ENCODE measurements at places on chromosomes 5 and 9.
A peak's percentile ranks its signal among the peaks of the same experiment; 100 is the strongest.

- no peak for DNase-seq
Measured at GRCh38 chr9:125580701-125581286, 126.2 kb downstream of the MAPKAP1 start.

DNA sequence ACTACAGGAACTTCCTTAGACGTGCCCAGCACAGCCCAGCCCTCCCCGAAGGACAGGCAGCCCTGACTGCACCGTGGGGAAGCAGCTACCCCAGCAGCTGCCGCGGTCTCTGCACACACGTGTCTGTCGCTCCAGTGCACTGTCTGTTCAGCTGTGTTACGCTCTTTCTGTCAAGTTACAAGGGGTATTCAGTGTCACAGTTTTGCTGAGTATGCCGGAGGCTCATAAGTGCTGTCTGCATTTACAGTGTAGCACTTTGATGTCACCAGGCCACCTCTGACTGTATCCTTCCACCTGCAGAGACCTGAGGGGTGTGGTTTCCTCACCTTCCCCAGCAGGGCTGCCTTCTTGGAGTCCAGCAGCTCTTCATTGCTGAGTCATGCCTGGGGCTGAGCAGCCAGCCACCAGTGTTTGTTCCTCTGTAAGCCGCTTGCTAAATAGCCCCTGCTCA lies 126.8 kb downstream of the EHMT1 start:
- no peak for DNase-seq

- no peak for DNase-seq
Measured at GRCh38 chr5:31471916-31472315, 60.0 kb downstream of the DROSHA start.

DNA sequence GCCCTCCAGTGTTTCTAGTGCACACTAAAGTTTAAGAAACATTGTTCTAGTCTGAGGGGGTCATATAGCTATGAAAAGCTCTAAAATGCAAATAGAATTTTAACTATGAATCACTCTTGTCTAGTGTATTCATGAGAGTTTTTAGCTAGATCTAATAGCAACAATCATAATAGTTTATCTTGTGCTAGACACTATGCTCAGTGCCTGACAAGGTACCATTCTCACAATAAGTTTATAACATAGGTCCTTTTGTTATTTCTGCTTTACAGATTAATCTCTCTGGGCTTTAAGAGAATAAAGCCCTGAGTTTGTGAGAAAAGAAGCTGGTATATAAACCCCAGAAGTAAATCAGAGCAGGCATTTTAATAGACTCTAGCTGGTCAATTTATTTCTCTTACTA lies 2120.7 kb downstream of the MAT2B start:
- DNase-seq = no peak

DNA sequence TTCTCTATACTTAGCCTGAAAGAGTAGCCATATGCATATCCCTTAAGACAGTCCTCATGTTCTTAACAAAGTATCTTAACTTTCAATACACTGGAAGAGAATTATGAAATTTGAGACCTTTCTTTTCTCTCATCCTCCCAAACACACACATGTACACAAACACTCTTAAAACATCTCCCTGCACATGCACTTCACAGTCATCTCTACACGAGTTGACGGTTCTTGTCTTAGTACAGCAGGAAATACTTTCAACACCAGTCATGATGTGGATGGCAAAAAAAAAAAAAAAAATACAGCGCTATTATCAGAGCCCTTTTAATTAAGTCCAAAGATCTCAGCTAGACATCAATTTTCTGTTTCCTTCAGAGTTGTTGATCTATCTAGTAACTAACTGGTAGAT lies 43.6 kb upstream of the PCSK1 start:
- no peak for DNase-seq

DNA sequence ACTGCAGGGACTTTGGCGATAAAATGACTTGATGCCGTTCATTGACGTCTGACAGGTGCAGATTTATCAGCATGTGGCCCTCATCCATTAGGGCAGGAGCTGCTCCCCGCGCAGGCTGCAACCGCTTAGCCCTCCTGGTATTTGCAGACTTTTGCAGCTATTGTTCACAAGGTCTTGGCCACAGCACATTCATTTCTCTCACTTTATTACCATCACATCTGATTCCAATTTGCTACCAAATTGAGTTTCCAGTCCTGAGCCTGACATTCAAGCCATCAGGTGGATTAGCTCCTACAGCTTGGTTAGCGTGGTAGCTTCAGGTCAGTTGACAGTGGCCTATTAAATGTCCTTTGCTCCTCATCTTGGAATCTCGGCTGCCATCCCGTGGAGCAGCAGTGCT lies 299.2 kb downstream of the CD180 start:
- no peak for DNase-seq

GRCh38 chr5:176830995-176831423 lies 20.6 kb downstream of the UNC5A start:
- no peak for DNase-seq

GRCh38 chr9:85471791-85472190 lies 270.0 kb downstream of the AGTPBP1 start:
- no peak for DNase-seq

GRCh38 chr9:105191508-105192121 lies 52.8 kb upstream of the SLC44A1 start:
- DNase-seq = no peak

DNA sequence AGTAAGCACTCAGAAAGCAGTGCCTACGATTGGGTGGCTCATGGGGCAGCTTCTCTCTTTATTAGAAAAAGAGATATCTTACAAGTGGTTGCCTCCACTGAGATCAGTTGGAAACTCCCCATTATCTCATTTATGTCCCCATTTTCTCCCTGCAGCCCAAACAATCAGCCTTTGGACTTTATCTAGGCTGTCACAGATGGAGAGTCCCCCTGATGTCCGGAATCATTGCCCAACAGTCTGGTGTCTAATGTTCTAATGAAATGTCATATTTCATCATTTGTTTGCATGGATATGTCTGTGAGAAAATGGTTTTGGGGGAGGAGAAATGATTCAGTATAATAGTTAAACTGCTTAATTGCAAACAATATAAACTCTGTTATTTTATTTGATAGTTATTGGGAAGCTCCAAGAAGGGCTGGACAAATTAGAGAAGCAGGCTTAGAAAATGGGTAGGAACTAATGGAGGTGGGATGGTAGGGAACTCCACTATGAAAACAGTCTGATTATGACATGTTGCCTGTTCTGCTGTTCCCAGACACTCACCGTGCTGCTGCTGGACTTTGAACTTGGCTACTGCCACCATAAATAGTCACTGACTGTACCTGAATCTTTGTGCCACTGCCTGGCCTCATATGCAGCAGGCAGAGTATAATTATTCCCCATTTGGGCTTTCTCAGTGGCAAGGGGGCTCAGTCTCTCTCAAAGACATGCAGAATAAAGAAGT lies 38.3 kb upstream of the SMAD5 start:
- DNase-seq = no peak

DNA sequence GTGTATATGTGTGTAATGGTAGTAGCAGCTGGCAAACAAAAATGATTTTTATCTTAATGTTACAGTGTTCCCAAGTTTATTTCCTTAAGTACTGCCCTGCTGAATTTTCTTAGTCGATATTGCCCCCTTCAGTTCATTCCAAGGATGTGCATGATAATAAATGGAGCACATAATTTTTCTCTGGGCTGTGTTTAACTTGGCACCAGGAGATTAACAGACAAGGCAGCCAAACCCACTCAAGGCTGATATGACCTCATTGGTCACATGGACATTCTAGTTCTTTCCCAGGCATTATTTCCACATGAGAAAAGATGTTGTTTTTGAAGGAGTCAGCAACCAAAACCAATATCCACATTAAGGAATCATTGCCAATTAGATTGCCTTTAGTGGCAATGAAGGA lies 61.8 kb downstream of the COX7C start:
- DNase-seq = peak; percentile 32

DNA sequence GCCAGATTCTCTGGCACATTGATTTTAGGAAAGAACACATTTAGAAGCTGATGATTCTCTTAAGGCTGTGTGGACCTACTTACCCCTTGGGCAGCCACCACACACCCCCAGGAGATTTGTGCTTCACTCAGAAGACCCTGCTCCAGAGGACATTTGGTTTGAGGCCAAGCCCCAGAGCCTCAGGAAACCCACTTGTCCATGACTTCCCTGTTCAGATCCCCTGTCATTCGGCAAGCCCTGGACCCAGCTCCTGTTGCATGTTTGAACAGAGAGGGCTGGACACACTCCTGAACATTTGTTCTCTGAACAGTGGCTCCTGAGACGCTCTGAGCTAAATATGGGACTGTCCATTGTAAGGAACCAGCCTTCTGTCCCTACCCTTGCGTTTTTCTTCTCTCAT lies 82.1 kb downstream of the AMBP start:
- no peak for DNase-seq

- DNase-seq = no peak
Measured at GRCh38 chr5:144308906-144309670, 138.4 kb downstream of the KCTD16 start.

DNA sequence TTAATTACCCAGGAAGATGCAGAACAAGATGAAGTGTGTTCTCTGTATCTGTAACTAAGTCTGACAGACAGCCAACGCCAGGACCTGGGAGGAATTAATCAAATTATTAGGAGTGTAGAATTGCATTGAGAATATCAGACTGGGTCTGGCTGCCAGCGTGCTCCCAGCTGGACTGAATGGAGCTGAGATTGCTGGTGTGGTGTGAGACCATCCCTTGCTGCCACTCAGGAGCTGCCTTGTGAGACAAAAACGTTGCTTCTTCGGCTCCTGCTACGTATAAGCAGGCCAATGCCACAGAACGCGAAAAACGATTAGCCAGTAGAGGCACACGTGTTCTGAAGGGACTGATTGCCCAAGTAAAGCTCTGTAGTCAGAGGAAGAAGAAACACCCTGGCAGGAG lies 66.8 kb downstream of the AMBP start:
- no peak for DNase-seq

DNA sequence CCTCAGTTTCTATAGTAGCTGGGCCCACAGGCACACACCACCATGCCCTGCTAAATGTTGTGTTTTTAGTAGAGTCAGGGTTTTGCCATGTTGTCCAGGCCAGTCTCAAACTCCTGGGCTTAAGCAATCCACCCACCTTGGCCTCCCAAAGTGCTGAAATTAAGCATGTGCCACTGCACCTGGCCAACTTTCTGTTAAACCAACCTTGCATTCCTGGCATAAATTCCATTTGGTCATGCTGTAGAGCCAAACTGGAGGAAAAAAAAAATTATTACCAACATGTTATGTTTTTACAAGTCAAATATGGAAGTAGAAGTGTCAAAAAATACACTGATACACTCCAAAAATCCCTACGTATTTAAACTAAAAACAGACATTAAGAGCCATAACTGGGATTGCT lies 54.1 kb downstream of the ERMP1 start:
- no peak for DNase-seq
